ENCODE measurements at places on chromosomes 2 and 18.

GRCh38 chr2:30177956-30178355 lies 31.1 kb downstream of the YPEL5 start:
- no peak for DNase-seq

GRCh38 chr18:63100630-63101055 lies 218.9 kb downstream of the BCL2 start:
- DNase-seq, result no peak

GRCh38 chr18:22185273-22185672 lies 15.9 kb downstream of the GATA6 start:
- DNase-seq, result no peak

DNA sequence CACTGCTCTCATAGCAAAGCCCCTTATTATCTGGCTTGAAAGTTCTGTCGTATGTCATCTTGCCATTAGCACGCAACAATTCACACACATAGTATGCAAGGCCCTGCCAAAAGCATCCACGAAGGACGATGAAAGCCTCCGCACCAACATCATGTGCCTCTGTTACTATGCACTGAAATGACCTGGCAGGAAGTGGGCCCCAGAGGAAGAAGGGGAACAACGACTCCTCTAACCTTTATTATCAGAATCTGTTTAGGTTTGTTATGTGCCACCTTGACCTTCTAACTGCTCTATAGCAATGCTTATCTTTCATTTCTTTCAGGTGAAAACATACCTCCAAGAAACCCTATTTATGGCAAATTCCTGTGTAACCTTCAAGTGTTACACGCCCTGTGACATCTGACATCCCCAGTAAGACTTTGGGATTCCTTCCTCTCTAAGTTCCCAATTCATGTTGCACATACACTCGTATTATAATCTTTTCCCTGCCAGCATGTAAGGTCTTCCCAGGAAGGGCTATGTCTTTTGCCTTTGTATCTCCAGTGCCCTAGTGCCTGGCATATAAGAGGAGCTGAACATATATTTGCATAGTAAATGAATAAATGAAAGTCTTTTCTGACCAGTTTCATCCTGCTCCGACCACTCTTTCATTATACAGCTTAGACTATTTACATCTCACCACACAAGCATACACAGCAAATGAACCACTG lies 7.0 kb upstream of the NDUFV2 start:
- no peak for DNase-seq

DNA sequence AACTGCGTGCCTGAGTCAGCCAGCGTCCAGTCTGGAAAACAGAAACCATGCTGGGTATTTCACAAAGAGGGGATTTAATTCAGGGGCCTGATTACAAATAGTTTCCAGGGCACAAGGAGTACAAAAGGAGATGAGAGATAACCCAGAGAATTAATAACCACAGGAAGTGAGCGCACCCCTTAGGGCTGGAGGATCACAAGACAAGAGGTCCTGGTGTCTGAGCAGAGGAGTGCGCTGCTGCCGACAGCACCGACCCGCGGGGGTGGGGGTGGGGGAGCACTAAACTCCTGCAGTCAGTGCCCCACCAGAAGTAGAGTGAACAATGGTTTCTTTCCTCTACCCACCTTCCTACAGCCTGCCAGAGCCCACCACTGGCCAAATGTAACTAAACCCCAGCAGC lies 20.8 kb upstream of the MAL start:
- no peak for DNase-seq

DNA sequence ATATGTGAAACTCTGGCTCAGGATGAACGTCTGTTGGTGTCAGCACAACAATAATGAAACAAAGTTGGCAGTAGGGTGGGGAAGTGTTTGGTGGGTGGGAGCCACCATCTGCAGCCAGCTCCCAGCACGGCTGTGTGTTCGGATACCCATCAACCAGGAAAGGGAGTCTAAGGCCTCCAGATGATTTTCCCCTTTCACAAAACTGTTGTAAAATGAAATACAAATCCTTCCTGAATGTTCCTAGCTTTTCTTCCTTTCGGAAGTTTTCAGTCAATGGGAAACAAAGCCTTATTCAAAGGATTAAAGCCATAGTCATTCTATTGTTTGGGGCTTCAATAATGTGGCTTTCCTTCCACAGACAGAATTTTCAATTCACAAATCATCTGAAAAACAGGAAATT lies 14.5 kb upstream of the DARS1 start:
- DNase-seq, result no peak

All from activated CD8-positive, alpha-beta memory T cell treated with anti-CD3 and anti-CD28 coated beads for 4 hours (primary cell).